ENCODE measurements at places on chromosomes 6 and 20.
A peak's percentile ranks its signal among the peaks of the same experiment; 100 is the strongest.

DNA sequence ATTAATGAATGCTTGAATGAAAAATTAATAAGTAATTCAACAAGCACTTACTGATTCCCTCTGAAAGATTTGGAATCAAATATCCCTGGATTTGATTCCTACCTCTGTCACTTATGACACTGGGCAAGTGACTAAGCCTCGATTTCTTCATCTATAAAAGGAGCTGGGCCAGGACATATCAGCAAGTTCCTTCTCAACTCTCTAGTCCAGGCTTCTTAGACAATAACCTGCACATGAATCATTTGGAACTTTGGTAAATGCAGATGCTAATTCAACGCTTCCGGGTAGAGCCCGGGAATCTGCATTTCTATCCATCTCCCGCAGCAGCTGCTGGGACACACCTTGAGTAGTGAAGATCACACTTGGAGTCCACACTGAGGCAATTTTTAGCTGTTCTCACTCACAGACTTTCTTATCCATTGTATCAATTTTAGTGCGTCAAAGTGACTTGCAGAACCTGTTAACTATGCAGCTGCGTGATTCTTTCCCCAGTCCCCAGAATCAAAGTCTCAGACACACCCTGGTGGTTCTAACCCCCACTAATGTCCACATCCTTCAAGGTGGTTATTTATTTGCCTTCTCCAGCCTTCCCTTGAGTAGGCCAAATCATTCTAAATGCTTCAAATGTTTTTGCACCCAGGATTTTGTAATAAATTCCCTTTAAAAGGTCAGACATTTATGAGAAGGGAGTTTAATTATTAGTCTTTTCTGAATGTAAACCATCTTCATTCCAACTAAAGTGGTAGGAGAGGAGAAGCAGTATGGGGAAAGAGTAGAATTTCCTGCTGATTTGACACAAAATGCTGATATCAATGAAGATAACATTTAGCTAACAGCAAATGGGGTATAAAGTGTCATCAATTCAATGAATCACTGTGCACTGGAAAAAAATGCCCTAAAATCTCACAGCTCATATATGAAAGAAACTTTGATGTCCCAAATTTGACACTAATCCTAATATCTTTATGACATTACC, 26.0 kb upstream of the CCND3 start:
- DNase-seq, result no peak

GRCh38 chr6:151633526-151634335, 139.9 kb downstream of the CCDC170 start:
- DNase-seq, result no peak

DNA sequence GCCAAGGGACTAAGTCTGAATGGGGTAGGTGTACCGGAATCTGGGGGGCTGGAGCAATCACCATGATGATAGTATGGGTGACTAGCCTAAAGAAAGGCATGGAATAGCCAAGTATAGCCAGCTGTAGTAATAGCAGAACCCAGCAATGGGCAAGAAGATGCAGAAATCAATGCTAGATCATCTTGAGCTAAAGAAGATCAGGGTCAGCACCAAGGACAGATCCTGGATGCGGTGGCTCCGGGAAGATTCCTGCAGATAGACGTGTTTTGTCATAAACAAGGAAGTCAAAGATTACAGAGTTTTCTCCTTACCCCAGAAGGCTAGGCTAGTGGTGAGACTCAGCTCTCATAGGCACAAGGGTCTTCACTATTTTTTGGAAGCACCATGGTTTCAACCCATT, 561.6 kb upstream of the CHD6 start:
- DNase-seq, result peak; percentile 27

DNA sequence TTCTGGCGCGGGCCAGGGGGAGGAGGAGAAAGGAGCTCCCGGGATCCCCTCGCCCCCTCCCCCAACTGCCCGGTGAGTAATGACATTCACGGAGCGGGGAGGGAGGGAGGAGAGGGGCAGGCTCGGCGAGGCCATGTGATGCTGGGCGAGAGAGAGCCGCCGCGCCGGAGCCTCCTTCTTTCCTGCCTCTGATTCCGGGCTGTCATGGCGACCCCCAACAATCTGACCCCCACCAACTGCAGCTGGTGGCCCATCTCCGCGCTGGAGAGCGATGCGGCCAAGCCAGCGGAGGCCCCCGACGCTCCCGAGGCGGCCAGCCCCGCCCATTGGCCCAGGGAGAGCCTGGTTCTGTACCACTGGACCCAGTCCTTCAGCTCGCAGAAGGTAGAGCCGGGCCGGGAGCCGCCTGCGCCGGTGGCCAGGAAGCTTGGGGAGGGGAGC, at the start of gene GDAP1L1:
TSS of gene GDAP1L1 (plus strand) at position 178 of the 441 bp plus-strand sequence. CDS start at position 205, 27 bp downstream.
- DNase-seq, result peak; percentile 17

GRCh38 chr6:35400901-35401311, 51.2 kb upstream of the FANCE start:
- no peak for DNase-seq

- DNase-seq, result no peak
Observed at GRCh38 chr20:47544240-47544639, 42.6 kb downstream of the NCOA3 start.

DNA sequence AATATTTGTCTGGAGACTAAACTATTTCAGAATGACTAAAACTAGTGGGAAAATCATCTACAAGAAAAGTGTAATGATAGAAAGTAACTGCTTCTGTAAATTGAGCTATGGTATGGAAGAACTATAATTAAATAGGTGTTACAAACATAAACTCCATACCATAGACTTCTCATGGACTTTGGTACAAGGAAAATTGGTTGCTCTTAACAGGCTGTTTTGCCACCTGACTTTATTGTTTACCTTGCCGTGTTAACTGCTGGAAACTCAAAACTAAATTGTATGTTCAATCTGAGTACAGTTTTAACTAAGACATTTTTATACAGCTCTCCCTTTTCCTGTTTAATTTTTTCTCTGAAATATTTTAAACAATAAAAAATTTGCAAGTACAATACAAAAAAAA, 261.8 kb upstream of the POU3F2 start:
- DNase-seq, result no peak

GRCh38 chr6:34930221-34930620, 41.2 kb downstream of the ANKS1A start:
- no peak for DNase-seq

DNA sequence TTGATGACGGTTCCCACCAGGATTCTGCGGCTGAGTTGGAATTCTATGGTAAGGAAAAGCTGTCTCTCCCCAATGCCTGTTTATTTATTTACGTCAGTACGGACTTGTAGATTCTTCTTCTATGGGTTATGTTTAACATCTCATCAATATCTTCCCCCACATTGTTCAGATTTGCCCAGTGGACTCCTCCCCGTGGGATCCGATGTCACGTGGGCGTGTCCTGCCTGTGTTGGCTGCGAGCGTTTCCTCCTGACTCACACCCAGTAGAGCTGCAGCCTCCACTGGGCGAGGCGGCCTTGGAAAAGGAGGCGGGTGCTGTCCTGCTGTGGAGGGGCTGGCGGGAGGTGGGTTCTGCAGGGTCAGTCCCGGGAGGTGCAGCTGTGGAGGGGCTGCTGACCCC, 46.8 kb upstream of the SLCO4A1 start:
- DNase-seq, result no peak

DNA sequence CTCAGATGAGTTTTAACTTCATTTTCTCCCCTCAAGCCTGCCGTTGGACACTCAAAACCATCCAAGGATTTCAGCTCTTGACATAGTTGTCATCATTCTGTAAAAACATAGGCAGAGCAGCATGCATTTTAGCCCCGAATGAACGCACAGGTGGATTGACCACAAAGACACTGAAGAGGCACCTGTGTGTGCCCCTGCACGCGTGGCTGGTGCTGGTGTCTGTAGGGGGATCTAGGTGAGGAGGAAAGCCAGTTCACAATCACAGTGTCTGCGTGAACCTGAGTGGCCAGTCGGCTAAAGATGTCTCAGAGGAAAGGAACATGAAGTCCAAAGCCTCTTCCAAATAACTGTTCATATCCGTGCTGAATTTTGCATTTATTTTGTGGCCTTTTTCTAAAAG, 309.2 kb downstream of the QKI start:
- no peak for DNase-seq

DNA sequence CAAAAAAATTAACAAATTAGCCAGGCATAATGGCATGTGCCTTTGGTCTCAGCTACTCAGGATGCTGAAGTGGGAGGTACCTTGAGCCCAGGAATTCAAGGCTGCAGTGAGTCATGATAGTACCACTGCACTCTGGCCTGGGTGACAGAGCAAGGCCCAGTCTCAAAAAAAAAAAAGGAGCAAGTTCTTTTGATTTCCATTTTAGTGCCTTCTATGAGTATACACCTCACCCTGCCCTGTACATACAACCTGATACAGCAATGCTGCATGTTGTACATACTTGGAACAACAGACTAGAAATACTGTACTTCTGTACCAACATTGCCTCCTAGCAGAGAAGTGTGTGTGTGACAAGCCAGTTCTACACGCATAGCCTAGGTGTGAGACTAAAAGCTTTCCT, 97.3 kb upstream of the CARMIL1 start:
- DNase-seq, result no peak

GRCh38 chr6:168627506-168628175, 186.7 kb downstream of the SMOC2 start:
- no peak for DNase-seq

- no peak for DNase-seq
Observed at GRCh38 chr20:63711085-63711645, 3.3 kb downstream of the ZGPAT start.

DNA sequence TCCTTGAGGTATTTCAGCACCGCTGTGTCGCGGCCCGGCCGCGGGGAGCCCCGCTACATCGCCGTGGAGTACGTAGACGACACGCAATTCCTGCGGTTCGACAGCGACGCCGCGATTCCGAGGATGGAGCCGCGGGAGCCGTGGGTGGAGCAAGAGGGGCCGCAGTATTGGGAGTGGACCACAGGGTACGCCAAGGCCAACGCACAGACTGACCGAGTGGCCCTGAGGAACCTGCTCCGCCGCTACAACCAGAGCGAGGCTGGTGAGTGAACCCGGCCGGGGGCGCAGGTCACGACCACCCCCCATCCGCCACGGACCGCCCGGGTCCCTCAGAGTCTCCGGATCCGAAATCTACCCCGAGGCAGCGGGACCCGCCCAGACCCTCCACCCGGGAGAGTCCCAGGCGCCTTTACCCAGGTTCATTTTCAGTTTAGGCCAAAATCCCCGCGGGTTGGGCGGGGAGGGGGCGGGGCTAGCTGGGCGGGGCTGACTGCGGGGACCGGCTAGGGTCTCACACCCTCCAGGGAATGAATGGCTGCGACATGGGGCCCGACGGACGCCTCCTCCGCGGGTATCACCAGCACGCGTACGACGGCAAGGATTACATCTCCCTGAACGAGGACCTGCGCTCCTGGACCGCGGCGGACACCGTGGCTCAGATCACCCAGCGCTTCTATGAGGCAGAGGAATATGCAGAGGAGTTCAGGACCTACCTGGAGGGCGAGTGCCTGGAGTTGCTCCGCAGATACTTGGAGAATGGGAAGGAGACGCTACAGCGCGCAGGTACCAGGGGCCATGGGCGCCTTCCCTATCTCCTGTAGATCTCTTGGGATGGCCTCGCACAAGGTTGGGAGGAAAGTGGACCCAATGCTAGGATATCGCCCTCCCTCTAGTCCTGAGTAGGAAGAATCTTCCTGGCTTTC, 693 bp downstream of the HLA-F start:
- DNase-seq, result no peak

GRCh38 chr6:46443623-46444022, 47.6 kb downstream of the RCAN2 start:
- no peak for DNase-seq

- DNase-seq, result no peak
Observed at GRCh38 chr6:56958481-56958880, 3.6 kb downstream of the BEND6 start.

DNA sequence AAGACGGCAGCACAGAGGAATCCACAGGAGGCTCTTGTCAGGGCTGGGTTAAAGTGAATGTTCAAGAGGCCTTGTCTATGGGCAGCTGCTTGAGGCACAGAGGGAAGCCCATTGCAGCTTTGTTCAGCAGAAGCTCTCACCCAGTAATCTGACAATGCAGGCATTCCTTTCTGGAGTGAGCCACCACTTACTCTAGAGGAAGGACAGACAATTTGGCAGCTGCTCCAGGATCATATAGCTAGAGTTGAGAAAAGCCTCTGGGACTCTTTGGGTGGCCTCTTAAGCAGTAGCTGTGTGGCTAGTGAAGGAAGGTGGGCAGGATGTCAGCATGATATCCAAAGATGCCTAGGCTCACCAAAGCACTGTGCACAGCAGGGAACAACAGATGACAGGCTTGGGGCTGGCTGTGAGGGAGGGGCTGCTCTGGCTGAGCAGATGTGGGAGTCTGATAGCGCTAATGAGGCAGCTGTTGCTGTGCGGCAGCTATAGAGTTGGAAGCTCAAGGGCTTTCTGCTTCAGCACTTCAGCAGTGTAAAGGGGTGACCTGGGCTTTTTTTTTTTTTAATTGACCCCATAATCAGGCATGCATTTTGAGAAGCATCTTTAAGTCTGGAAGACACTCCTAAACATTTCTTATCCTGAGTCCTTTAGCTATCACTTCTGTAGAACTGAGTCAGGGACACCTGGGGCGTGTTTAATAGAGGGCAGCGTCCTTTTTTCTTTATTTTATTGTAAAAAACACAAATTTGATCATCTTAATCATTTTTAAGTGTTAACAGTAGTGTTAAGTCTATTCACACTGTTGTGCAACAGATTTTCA, 27.2 kb downstream of the CMTR1 start:
- DNase-seq, result no peak

DNA sequence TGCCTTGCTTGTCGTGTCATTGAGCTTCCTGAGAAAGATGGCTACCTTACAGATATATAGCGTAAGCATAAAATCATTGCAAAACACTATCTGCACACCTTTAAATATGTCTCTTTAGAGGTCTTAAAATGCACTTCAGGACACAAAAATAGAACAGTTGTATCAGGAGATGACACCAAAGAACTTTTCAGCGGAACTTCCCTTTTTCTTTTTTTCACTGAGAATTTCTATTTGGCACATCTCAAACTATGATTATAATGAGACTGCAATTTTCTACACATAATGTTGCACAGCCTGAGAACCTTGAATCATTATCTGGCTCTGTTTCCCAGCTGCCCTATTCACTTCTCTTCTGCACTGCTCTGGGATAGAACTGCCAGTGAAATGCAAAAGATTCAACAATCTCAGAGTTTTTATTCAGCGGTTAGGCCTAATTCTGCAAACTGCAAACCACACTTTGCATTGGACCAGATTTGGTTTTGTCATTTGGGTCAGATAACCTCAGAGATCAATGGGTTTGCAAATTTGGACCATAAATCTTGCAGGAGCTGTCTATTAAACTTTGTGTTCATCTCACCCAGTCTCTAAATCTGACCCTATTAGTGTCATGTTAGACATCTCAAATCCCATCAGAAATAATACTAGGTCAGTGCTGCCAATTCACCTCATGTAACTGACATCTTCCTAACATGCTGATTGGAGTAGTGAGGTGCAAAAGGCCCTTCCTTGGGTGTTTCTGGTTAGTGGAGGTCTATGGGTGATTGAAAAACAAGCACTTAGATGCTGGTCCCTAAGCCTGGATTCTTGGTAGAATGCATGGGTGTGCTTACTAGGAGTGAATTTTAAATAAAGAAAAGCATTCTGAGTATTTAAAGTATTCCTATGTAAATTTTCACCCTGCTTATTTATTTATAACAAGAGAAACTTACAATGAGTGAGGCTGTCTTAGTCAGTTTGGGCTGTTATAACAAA, 382.7 kb downstream of the UTRN start:
- DNase-seq, result no peak

- DNase-seq, result no peak
Observed at GRCh38 chr6:168028181-168028580, 30.7 kb downstream of the KIF25 start.

Measured in left kidney (tissue), 8 donors.